Endothelial cell (in vitro differentiated cells): ENCODE measurements at places on chromosomes 13 and 19. TPM values are rescaled to one million over a fixed set of nuclear protein-coding genes. Genes with fewer than 3 reads are reported as not detected.

Gene CERS1
- 15.7 TPM for total RNA-seq

GRCh38 chr13:114013336-114013735 lies 39.5 kb upstream of the C13orf46 start:
- H3K27ac ChIP-seq, result no peak overlapping the region
- no peak for DNase-seq
- peaks cover 25% of the 10 kb centered on the region for H3K36me3 ChIP-seq
- no peak overlapping the region for H3K4me3 ChIP-seq
- H3K4me1 ChIP-seq, result no peaks in the 10 kb centered on the region

Gene PSG3
- total RNA-seq, result not detected

GRCh38 chr13:51249770-51250741 lies 27.9 kb downstream of the FAM124A start:
- no peak for DNase-seq
- H3K36me3 ChIP-seq, result peaks cover 8% of the 10 kb centered on the region
- no peaks in the 10 kb centered on the region for H3K4me1 ChIP-seq
- no peak overlapping the region for H3K27ac ChIP-seq
- H3K4me3 ChIP-seq, result no peak overlapping the region
- peaks cover 4% of the 10 kb centered on the region for H3K27me3 ChIP-seq

- H3K36me3 ChIP-seq, result peaks cover 3% of the 10 kb centered on the region
- H3K4me1 ChIP-seq, result peaks cover 4% of the 10 kb centered on the region
- no peak overlapping the region for H3K27ac ChIP-seq
- no peak overlapping the region for H3K4me3 ChIP-seq
- peaks cover 4% of the 10 kb centered on the region for H3K27me3 ChIP-seq
- no peak for DNase-seq
Observed at GRCh38 chr19:3454656-3455392, 25.5 kb downstream of the SMIM24 start.

- peaks cover 40% of the 10 kb centered on the region for H3K36me3 ChIP-seq
- peaks cover 55% of the 10 kb centered on the region for H3K4me1 ChIP-seq
- H3K27me3 ChIP-seq, result no peaks in the 10 kb centered on the region
Observed at GRCh38 chr13:98890925-98891324, 86.9 kb downstream of the DOCK9 start.

DNA sequence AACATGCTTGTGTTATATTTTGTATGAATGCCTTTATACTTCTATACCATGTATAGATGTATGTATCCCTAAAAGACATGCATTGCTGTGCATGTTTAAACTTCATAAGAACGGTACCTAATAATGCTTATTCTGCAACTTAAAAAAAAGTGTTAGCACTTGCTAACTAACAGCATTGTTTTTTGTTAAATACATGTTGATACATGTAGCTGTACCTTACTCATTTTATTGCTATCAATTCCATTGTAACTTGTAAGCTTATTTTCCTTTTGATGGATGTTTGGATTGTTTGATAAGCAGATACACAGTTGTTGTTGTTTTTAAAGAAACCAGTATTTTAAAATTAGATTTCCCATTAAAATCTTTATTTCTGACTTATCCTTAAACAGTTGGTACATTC lies 53.8 kb downstream of the CDK8 start:
- peaks cover 1% of the 10 kb centered on the region for H3K27me3 ChIP-seq
- H3K4me1 ChIP-seq, result peaks cover 4% of the 10 kb centered on the region
- H3K36me3 ChIP-seq, result no peaks in the 10 kb centered on the region
- no peak overlapping the region for H3K4me3 ChIP-seq

DNA sequence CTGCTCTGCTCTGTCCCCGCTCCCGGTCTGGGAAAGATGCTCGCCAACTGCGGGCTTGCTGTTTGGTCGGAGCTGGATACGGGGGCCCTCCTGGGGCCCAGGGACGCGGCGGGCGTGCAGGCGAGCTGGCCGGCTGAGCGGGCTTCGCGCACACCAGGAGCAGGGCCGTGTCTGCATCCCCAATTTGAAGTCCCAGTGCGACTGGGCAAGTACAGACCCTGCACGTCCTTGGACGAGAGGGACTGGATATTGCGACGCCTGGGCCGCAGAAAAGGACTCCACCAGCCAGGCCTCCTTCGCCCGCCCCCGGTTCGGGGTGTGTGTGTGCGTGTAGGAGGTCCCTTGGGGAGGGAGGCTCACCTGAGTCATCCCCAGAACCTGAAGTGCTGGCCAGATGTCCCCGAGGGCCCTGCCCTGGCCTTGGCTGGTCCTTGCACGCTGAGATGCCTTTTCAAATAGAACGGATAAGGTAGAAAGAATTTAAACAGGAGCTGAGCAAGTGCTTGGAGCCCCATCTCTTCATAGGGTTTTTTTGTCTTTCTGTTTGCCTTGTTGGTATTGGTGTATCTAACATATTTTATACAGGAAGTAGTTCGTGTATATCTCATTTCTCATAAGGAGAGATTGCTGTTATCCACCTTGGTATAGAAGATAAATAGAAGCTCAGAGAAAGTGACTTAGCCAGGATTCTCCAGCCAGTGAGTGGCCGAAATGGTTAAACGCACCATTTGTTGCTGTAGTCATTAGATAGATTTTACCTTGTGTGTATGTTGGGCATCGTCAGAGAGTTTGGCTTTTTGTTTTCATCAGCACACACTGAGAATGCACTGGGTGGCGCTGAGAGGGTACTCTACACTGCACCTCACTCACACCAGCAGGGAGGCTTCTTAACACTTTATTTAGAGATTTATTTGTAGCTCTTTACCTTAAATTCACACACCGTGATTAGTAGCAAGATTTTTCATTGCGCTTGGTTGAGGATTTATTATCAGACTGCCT lies 1.1 kb downstream of the NAXD start:
- peak overlapping the region; percentile 89 for H3K4me3 ChIP-seq
- no peak for DNase-seq
- no peaks in the 10 kb centered on the region for H3K36me3 ChIP-seq
- peaks cover 15% of the 10 kb centered on the region for H3K4me1 ChIP-seq
- H3K27me3 ChIP-seq, result peaks cover 9% of the 10 kb centered on the region

Gene RDH8
- total RNA-seq, result not detected

DNA sequence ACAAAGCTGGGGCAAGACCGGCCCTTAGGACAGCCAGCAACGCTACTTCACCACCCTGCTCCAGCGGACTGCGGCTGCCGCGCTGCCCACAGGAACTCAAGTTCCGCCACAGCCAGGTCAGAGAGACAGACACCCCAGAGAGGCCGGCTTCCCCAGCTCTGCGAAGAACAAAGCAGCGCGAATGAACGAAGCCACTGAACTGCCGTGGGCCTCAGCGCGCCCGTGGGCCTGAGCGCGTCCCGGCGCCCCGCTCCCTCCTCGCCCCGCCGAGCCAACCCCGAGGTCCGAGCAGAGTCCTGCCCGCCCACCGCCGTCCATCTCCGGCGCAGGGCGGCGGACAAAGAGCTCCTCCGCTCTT lies 158.4 kb downstream of the RNF17 start:
- DNase-seq, result peak; percentile 47
- peak overlapping the region; percentile 97 for H3K4me3 ChIP-seq
- peak overlapping the region; percentile 99 for H3K27ac ChIP-seq
- no peaks in the 10 kb centered on the region for H3K36me3 ChIP-seq
- peaks cover 21% of the 10 kb centered on the region for H3K4me1 ChIP-seq
- peaks cover 7% of the 10 kb centered on the region for H3K27me3 ChIP-seq

Gene ATCAY
- 0.67 TPM for total RNA-seq

- peaks cover 14% of the 10 kb centered on the region for H3K27me3 ChIP-seq
- no peak overlapping the region for H3K27ac ChIP-seq
- no peak for DNase-seq
- H3K36me3 ChIP-seq, result peaks cover 4% of the 10 kb centered on the region
- H3K4me1 ChIP-seq, result peaks cover 12% of the 10 kb centered on the region
- no peak overlapping the region for H3K4me3 ChIP-seq
Observed at GRCh38 chr19:4453232-4454179, 4.1 kb downstream of the UBXN6 start.

GRCh38 chr19:810883-811489 lies 10.8 kb downstream of the PLPPR3 start:
- peaks cover 11% of the 10 kb centered on the region for H3K4me1 ChIP-seq
- H3K4me3 ChIP-seq, result no peak overlapping the region
- peaks cover 37% of the 10 kb centered on the region for H3K36me3 ChIP-seq
- peak overlapping the region; percentile 9 for H3K27ac ChIP-seq

Gene LRRC63
- total RNA-seq, result not detected

GRCh38 chr19:2055931-2056836 lies 5.1 kb upstream of the MKNK2 start:
- peaks cover 17% of the 10 kb centered on the region for H3K4me1 ChIP-seq
- no peak for DNase-seq
- H3K36me3 ChIP-seq, result no peaks in the 10 kb centered on the region
- no peak overlapping the region for H3K4me3 ChIP-seq
- no peak overlapping the region for H3K27ac ChIP-seq
